H1 (cell line): ENCODE measurements at places on chromosomes 3 and 15. TPM values are rescaled to one million over a fixed set of nuclear protein-coding genes. Genes with fewer than 3 reads are reported as not detected.

The BTD gene
- total RNA-seq, result 21.8 and 22.0 TPM in 2 replicates

The ACTC1 gene
- 86.2 and 90.0 TPM in 2 replicates for total RNA-seq

- no peaks in the 10 kb centered on the region for H3K36me3 ChIP-seq
- no peak overlapping the region for H3K27ac ChIP-seq
- H3K4me1 ChIP-seq, result no peaks in the 10 kb centered on the region
- no peaks in the 10 kb centered on the region for H3K27me3 ChIP-seq
- no peak overlapping the region for H3K4me3 ChIP-seq
These were observed 20.8 kb upstream of the TRA2B start for GRCh38 chr3:185958626-185959025.

GRCh38 chr3:24802614-24803013, 308.0 kb upstream of the THRB start:
- H3K4me3 ChIP-seq, result no peak overlapping the region
- H3K27ac ChIP-seq, result no peak overlapping the region
- DNase-seq, result no peak
- no peaks in the 10 kb centered on the region for H3K36me3 ChIP-seq

DNA sequence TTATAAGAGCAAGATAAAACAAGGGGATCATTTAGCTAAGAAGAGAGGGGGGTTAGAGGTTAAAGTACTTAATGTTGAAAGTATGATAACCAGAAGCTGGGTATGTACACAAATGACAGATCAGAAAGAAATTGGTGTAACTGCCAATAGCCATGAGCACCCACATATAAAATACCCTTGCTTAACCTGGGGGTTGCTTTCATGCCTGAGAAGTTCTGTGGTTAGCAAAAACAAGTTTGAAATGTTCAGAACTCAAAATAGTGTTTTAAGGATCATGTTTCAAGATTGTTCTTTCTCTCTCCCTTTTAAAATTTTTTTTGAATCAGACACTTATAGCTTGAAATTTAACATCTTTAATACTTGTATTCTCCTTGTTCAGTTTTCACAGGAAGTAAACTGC, 321.4 kb upstream of the GBE1 start:
- no peaks in the 10 kb centered on the region for H3K27me3 ChIP-seq
- no peak overlapping the region for H3K4me3 ChIP-seq
- H3K27ac ChIP-seq, result no peak overlapping the region
- DNase-seq, result no peak
- peaks cover 5% of the 10 kb centered on the region; the same call in 1 of the 2 replicates for H3K4me1 ChIP-seq

DNA sequence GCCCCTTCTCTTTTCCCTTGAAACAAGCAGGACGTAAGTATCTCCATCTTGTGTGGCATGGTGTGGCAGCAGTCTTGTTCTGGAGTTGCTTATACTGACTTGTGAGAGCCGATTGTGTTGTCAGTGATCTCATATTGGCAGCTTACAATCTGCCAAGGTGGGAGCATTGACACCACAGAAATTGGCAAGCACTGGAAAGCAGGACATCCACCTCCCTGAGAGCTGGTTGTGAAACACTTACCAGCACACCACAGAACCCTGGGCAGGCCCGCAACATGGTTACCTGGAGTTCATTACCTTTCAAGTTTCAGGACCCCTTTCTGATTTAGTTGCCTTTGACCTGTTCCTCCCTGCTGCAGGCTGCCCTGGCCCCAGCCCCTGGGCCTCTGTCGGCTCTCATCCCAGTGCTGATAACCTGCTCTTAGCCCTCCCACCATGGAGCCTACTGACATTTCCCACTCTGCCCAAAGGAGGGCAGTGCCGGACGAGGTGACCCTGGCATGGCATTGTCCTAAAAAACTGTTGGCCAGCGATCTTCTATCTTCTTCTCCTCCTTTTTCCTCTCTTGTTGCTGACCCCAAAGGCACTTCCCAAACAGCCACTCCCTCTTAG, 10.6 kb upstream of the ATP2B2 start:
- H3K27me3 ChIP-seq, result no peaks in the 10 kb centered on the region
- no peaks in the 10 kb centered on the region for H3K36me3 ChIP-seq
- no peak overlapping the region for H3K27ac ChIP-seq
- no peaks in the 10 kb centered on the region; the same call in 1 of the 2 replicates for H3K4me1 ChIP-seq
- no peak for DNase-seq

DNA sequence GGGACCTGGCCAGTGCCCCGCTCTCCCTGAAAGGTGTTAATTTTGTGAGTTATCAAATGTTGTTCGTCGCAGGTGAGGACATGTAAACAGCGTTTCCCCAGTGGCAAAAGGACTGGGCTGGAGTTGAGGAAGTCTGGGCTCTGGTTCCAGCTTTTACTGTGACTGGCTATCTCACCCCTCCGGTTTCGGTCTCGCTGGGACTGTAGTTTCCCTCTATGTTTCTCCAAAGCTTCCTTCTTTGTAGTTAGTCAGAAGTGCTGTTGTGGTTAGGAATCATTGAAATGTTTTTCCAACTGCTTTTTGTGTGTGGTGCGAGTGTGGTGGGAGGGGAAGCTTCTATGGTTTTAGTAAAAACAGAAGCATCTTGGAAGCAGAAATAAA, 990 bp upstream of the CLDN1 start:
- no peaks in the 10 kb centered on the region for H3K36me3 ChIP-seq
- H3K4me3 ChIP-seq, result no peak overlapping the region
- no peak overlapping the region for H3K27ac ChIP-seq
- DNase-seq, result no peak

DNA sequence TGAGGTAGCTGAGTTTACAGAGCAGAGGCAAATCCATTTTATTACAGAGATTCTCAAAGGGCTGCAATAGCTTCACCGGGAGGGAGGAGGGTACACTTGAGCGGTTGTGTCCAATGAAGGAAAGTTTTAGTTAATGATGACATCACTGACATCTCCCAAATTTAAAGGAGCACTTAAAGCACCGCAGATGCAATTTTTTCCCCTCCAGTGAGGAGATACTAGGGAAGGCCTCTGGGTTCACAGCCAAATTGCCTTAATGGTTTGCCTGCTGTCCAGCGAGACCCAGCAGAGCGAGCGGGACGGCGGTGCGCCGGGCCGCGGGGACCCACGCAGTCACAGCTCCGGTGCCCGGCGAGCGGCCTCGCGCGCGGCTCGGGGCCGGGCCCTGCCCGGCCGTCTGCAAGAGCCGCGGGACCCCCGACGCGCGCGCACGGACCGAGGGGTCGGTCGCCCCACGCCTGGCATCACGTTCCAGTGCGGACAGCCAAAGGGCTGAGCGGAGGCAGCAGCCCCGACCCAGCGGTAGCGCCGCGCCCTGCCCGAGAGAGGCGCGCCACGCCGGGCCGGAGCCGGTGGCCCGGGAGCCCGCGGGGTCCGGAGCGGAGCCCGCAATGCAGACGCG, 160.5 kb upstream of the CHRNA7 start:
- H3K27ac ChIP-seq, result no peak overlapping the region
- no peaks in the 10 kb centered on the region for H3K36me3 ChIP-seq
- peaks cover 14% of the 10 kb centered on the region for H3K27me3 ChIP-seq

GRCh38 chr3:19074257-19074900, 73.9 kb upstream of the KCNH8 start:
- no peak overlapping the region; the same call in 1 of the 2 replicates for H3K27ac ChIP-seq
- peaks cover 14% of the 10 kb centered on the region for H3K4me1 ChIP-seq
- DNase-seq, result peak; percentile 43
- H3K36me3 ChIP-seq, result no peaks in the 10 kb centered on the region
- H3K27me3 ChIP-seq, result no peaks in the 10 kb centered on the region

GRCh38 chr3:39528844-39529243, 61.4 kb downstream of the MOBP start:
- H3K4me3 ChIP-seq, result no peak overlapping the region
- H3K27me3 ChIP-seq, result no peaks in the 10 kb centered on the region
- no peak overlapping the region for H3K27ac ChIP-seq

- H3K27me3 ChIP-seq, result no peaks in the 10 kb centered on the region
- H3K4me1 ChIP-seq, result no peaks in the 10 kb centered on the region
- no peak overlapping the region for H3K27ac ChIP-seq
These were observed 30.9 kb downstream of the FNDC3B start for GRCh38 chr3:172070269-172070668.
